Right renal pelvis (tissue), 4 donors: ENCODE measurements at places on chromosomes 7 and 10.

- no peak for DNase-seq
Measured at GRCh38 chr10:99276848-99277486, 41.3 kb upstream of the HPSE2 start.

DNA sequence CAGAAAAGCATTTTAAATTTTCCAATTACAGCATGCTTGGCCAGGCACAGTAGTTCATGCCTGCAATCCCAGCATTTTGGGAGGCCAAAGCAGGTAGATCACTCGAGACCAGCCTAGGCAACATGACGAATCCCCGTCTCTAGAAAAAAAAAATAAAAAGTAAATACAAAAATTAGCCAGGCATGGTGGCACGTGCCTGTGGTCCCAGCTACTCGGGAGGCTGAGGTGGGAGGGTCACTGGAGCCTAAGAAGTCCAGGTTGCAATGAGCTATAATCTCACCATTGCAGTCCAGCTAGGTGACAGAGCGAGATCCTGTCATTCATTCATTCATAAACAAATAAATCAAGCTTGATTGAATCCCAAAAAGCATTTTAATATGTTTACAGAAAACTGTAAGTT is 234.9 kb downstream of the PARD3 start:
- DNase-seq: no peak

- DNase-seq: no peak
Measured at GRCh38 chr10:100350914-100351485, 4.0 kb downstream of the SCD start.

GRCh38 chr10:30422981-30423654 is 10.9 kb upstream of the MAP3K8 start:
- DNase-seq: no peak
